ENCODE measurements at places on chromosomes 16 and 17.
A peak's percentile ranks its signal among the peaks of the same experiment; 100 is the strongest.

GRCh38 chr17:59267776-59268175 is 47.5 kb downstream of the GDPD1 start:
- no peak for DNase-seq

- DNase-seq, result no peak
These were observed 54.7 kb downstream of the HS3ST3B1 start for GRCh38 chr17:14355556-14355955.

GRCh38 chr16:85541980-85542900 is 70.9 kb upstream of the GSE1 start:
- DNase-seq, result peak; percentile 54

GRCh38 chr17:65532101-65532890 is 29.2 kb downstream of the AXIN2 start:
- DNase-seq, result no peak

DNA sequence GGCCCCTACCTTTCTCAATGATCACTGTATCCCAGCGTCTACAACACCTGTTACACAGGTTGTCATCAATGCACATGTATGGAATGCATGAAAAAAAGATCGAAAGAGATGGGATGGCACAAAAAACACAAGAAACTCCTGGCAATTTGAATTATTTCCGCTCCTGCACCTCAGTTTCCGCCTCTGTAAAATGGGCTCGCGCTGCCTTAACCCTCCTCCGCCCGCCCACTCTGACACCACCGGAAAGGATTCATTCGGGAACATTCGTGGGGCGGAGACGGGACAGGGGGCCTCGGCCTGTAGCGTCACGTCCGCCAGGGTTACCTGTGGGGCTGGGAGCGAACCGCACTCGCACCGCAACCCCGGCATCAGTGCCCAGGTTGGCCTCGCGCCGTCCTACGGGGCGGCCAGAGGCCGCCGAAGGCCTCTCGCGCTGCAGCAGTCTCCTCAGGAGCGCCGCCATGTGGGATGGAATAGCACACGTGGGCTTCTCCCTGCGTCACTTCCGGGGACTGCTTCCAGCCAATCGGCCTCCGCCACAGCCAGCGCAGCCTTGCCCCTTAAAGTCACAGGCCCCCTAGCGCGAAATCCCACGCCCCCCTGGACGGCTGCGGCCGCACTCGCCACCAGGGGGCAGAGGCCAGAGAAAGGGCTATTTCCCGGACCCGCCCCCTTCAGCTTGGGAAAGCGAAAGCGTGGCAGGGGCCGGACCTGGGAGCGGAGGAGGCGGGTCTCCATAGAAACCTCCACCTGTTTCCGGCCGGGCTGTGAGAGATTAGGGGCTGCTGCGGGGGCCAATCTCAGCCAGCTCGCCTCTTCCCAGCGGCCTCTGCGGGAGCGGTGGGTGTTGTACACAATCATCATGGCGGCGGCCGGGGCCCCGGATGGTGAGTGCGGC is at the start of the genes EARS2 and UBFD1:
Gene EARS2, minus strand, starts transcription at position 470 of the 898 bp plus-strand sequence. Its CDS starts 7 bp downstream, at position 463.
Gene UBFD1, plus strand, starts transcription at position 847 of the 898 bp plus-strand sequence. Its CDS starts 16 bp downstream, at position 863.
- DNase-seq, result peak; percentile 98

GRCh38 chr16:79104567-79104966 is 496.0 kb downstream of the MAF start:
- DNase-seq, result no peak

- DNase-seq, result peak; percentile 90
These were observed 137.9 kb downstream of the CDH11 start for GRCh38 chr16:64983963-64984362.

DNA sequence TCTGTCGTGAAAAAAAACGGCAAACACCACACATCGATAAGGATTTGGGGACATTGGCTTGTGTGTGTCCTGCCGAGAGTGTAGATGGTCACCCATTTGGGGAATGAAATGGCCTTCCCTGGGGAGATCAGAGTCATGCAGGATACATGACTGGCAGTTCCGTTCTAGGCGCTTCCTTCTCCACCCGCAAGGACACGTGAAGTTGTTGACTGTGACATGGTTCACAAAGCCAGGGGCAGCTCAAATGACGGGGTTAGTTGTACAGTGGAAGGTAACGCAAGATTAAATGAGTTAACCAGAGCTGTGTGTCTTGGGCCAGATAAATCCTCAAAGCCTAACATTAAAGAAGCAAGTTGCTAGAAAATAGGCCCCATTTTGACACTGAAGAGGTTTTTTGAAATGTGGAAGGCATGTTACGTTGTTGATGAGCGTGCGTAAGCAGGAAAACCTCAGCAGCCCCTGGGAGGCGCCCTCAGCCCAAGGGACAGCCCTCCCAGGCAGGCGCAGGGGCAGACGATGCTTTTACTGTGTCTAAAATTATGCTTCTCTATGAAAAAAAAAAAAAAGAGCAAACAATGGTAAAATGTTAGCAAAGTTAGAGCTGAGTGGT is 35.9 kb upstream of the CHMP6 start:
- DNase-seq, result no peak

GRCh38 chr16:14529010-14529669 is 100.9 kb downstream of the PARN start:
- peak; percentile 88 for DNase-seq

DNA sequence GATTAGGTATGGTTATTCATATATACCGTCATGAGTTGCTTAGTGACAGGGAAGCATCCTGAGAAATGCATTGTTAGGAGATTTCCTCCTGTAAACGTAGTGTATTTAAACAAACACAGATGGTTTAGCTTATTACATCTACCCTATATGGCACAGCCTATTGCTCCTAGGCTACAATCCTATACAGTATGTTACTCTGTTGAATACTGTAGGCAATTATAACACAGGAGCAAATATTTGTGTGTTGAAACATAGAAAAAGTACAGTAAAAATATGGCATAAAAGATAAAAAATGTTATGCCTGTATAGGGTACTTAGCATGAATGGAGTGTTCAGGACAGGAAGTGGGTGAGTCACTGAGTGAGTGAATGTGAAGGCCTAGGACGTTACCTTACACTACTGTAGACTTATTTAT is 157.7 kb downstream of the CDH11 start:
- peak; percentile 91 for DNase-seq

DNA sequence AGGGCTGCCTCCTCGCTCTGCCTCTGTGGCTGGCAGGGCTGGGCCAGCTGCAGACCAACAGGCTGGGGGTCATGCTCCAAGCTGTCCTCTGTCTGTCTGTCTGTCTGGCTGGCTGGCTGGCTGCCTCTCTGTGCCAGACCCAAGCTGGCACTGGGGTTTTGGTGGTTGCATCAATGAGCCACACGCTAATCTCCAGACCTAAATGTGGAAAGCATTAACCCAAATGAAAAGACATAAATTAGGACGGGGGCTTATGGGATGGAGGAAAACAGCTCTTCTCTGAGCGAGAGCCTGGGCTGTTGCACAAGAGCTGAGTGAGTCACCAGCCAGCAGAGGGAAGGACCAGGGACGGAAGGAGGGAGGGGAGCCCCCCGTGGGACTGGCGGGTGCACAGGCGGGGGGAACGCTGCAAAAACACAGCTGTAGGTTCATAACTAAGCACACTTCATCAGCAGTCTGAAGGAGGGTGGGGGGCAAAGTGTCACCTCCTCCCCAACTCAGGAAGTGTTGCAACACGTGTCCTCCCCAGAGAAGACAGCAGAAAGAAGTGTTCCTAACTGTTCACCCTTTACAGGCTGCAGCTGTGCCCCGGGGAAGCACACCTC is 83.4 kb downstream of the GAS7 start:
- peak; percentile 99 for DNase-seq

- no peak for DNase-seq
These were observed 204.7 kb upstream of the CIBAR2 start for GRCh38 chr16:85316944-85317343.

- DNase-seq, result peak; percentile 46
These were observed 25.9 kb downstream of the AP2B1 start for GRCh38 chr17:35612924-35613521.

DNA sequence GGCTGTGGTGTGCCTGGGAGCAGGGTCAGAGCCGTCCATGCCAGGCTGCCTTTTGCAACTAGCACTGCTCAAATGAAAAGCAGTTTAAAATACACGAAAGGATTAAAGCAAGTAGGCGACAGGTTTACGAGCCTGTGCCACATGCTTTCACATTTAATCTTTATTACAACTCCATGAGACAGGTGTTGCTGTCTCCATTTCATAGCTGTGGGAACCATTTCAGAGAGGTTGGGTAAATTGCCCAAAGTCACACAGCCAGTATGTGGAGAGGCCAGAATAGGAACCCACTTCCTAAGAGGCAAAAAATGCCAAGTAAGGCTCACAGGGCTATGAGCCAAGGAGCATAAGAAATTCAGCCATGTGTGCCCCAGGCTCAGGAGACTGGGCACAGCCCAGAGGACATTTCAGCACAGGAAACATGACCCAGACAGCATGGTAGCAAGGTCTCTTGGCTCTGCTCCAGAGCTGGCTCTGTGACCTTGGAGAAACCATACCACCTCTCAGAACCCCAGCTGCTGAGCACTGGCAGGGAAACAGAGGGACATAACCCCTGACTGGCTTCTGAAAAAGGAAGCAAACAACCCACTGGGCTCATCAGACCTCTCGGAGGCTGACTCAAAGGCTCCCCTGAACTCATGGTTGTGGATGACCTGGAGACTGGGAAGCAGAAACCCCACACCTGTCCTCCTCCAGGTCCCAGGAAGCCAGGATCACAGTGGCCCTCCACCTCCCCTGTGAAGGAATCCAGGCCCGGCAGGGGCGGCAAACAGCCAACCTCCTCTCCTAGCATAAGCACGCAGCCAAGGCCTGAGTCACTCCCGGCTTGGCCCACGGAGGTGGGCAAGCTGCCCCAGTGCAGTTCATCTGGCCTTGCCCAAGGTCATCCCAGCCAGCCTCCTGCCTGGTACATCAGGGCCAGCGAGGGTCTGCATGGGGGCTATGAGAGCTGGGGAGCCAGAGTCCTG is 40.3 kb upstream of the MRPS23 start:
- peak; percentile 65 for DNase-seq

GRCh38 chr17:17917394-17917793 is 54.8 kb downstream of the TOM1L2 start:
- DNase-seq, result no peak

- no peak for DNase-seq
These were observed 48.3 kb downstream of the WDR45B start for GRCh38 chr17:82599674-82600661.

DNA sequence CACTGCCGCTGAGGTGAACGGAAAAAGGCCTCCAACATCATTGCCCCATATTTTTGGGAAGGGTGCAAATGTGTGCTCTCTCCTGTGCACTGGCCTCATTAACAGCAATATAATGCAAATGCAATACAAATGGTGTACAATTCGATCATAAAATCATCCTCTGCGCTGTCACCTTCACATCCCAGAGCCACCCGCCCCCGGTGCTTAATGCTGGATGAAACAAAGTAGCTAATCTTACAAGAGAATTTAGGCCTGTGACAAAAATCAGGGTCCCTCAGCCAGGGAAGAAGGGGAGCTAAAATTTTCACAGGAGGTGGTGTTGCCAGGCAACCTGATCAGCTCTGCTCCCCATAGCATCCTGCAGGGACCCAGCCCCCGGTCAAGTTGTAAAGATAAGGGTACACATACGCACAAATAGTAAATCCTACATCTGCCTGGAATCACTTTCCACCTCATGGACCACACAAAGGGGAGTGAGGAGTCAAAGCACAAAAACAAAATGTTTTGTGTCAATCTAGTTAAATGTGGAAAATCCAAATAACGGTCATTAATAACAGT is 3.0 kb downstream of the TBC1D16 start:
- DNase-seq, result no peak

GRCh38 chr16:78633551-78633950 is 534.1 kb downstream of the WWOX start:
- no peak for DNase-seq

DNA sequence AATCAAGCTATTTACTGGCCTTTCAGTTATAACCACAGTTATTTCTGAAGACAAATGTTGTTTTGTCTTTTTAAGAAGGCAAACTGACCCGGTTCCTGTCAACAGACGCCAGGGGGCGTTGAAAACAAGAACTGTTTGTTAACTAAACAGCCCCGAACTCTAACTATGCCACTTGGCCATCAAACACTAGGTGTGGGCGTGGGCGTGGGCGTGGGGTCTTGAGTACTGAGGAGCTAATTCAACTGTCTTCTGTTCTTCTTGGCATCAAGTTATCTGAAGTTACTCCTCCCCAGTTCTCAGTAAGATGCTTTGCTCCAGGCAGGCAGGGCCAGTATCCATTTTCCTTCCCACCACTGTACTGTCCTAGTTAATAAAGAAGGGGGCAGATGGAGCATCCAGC is 63.3 kb upstream of the MTMR4 start:
- peak; percentile 43 for DNase-seq

DNA sequence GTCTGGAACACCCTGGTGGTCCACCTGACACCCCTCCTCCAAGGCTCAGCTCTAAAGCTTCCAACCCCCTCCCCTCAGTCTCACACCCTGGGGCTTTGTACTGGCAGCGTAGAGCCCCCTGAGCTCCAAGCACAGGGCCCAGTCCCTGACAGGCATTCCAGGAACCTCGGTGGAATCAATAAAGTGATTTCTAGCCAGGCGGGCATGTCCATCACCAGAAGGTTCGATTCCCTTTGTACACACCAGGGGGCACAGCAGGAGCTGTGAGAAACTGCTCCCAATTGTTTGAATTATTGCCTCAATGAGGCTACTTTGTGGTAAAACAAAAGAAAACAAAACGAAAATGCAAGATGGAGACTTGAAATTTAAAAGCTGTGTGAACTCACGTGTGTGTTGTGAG is 51.8 kb downstream of the SMPD3 start:
- peak; percentile 36 for DNase-seq

- peak; percentile 15 for DNase-seq
These were observed 43.5 kb downstream of the ST3GAL2 start for GRCh38 chr16:70395345-70395901.

DNA sequence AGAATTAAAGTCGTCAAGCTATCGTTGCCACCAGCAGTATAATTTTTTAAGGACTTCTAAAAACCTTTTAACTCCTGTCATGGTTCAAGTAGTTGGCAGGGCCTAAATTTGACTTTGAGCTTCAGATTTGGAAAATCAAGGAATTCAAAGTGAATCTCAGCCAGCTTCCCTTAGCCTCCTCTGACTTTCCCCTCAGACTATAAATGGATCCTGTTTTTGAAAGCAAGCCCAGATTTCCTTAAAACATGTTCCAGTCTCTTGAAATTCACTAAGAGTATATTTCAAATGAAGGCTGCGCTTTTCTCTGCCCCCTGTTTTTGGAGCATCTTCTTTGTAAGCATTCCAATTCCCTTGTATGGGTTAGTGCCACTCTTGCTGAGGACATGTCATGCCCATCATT is 101.8 kb upstream of the CDH8 start:
- DNase-seq, result no peak

- no peak for DNase-seq
These were observed 56.1 kb downstream of the NT5M start for GRCh38 chr17:17359271-17359670.

All from fibroblast of skin of right quadriceps (primary cell).